ENCODE measurements at places on chromosomes 7 and 10.

DNA sequence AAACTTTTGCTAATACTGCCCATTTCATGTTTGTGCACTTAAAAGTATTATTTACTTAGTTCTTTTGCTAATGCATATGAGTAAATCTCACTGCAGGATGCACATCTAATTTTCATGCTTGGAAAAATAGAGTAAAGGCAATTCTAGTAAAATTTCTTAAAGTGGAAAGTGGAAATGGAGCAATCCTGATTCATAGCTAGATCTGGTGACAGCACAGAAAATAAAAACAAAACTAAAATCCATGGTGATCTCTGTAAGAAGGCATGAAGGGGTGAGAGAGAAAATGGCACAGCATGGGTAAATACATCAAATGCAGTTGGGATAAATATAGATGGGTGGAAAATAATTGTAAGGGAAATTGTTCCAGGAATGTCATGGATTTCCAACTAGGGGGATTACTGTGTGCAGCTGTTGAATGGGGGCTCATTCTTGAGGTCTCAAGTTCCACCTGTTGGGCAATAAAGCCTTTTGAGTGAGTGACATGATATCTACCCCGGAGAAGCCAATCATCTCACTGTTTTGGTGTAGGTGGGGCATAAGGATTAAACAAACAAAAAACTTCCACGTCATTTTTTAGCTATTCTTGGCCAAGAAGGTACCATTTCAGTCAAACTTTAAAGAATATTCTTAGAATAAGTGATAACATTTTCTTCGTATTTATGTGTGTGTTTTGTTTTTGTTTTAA lies 1.7 kb upstream of the MCU start:
- no peak for DNase-seq

DNA sequence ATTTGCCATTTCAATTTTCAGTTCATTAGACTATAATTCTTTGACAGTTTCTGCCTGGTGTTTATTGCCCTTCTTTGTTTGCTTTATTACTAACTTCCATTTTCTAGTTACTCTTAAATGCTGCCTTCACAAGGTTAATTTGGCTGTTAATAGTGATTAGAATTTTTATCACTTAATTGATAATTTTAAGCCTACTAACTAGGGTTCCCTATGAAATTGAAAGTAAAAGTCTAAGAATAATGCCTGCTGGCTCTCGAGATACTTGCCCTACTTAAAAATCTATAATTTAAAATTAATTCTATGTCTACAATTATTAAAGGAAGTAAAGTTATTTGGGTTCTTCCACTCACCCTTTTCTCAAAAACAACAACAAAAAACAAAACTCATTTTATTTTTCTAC lies 65.3 kb downstream of the C1GALT1 start:
- DNase-seq = no peak

- no peak for DNase-seq
These were observed 151.0 kb downstream of the PLPP4 start for GRCh38 chr10:120607710-120608703.

DNA sequence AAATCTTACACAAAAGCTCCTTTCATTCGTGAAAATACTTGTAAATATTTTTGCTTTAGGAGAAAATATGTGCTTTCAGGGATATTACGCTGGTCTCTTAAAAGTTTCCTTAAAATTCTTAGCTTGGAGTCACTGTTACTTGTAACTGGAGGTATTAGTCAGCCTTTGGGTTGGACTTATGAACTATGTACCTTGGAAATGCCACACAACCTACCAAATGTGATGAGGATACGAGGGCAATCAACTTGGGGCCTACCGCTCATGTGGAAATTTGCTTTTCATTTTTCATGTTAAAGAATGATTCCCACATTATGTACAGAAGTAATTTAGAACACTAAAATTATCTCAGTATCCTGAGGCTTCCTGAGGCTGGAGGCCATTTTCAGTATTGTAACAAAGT lies 23.1 kb downstream of the SPAM1 start:
- no peak for DNase-seq

DNA sequence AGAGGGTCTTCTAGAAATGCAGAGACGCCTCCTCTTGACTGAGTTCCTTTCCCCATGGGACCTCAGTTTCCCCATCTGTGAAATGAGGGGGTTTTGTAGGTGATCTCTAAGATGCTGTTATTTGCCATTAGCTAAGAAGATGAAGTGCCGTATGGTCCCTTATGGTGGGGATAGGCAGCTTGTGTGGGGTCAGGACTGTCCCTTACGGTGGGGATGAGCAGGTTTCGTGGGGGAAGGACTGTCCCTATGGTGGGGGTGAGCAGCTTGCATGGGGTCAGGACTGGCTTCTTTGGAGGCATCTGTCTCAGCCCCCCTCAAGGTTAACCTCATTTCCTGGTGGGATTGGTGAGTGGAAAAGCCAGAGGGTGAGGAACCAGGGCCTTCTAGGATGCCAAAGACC lies 148.3 kb upstream of the GPR26 start:
- DNase-seq = no peak

GRCh38 chr7:30973791-30974604 lies 10.2 kb downstream of the GHRHR start:
- DNase-seq = no peak

DNA sequence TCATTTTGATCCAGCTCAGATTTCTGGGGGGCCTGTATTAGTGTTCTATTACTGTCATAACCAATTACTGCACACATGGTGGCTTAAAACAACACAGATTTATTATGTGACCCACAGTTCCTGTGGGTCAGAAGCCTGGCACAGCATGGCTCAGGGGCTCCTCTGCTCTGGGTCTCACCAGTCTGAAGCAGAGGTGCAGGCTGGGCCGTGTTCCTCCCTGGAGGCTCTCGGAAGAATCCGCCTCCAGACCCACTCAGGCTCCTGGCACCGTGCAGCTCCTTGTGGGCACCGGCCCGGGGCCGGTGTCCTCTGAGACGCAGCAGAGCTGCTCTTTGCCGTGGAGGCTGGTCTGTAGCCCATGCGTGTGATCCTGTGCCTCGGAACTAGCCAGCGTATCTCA lies 61.5 kb downstream of the RAMP3 start:
- DNase-seq = no peak

DNA sequence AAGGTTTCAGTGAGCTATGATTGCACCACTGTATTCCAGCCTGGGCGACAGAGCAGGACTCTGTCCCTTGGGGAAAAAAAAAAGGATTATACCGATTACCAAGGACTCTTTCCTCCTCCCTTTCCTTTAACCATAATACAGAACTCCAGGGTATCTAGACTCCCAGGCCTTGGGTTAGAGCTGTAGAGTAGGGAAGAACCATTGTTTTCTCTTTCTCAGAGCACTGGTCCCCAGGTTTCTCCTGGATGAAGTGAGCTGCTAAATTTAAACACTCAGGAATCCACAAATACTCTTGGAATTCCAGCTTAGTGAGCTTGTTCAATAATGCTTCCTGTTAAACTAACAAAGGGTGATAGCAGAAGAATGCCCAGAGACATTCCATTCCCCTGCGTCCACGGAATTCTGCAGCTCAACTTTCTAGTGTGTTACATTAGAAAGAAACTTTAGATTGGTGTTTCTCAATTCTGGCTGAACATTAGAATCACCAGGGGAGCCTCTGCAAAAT lies 14.6 kb upstream of the RPEL1 start:
- no peak for DNase-seq

DNA sequence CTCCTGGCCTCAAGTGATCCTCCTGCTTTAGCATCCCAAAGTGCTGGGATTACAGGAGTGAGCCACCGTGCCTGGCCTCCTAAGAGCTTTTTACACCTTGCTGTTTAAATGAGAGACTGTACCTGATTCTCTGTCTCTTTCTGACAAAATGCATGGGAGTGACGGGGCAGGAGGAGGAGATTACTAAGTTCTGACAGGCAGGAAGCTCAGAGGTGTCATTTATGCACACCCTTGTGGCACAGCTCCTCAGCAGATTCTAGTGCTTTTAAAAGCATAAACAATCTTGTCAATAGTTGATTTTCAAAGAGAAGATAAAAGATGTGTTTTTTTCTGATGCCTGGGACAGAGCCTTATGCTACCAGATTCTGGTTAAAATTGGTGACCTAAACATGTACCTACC lies 39.7 kb upstream of the STEAP4 start:
- no peak for DNase-seq

DNA sequence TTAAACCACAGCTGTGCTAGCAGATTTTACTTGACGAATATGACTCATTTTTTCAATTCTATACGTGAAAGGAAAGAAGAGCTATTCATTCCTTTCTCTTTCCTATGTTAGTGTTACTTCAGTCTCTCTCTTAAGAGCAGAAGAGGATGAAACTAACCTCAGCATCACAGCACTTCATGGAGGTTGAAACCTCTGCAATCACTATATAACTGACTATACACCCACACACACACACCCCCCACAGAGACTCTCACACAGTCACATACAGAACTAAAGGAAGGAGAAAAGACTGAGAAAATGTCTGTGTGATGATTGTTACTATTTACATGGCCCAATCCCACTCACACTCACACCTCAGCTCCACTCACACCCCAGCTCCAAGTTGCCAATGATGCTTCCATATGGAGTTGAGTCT lies 104.2 kb downstream of the KIF20B start:
- DNase-seq = no peak

DNA sequence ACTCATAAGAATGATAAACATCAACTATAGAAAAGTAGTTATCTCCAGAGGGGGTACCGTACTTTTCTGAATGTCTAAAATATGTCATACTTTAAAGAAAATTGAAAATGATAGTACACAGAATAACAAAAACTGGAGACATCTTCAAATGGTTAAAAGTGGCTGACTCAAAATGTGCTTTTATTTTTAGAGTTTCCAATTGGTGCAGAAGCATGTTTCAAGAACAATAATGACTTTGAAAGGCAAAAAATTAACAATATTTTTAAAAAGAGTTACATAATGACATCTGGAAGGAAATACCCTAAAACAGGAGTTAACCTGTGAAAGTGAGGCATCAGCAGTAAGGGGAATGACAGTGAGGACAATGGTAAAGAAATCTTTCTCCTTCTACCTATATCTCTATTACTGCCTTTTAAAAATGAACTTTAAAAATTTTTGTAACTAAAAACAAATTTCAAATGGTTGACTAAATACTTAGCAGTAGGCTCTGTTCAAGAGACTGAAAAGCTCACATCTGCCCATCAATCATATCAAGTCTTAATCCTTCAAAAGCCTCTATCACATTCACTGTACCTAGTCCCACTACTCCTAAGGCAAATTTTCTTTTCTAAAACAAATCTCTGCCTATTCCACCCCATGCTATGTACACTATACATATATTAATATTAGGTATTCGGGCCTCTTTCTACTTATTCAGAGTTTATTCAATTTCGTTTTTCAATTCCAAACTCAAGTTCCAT lies 3.0 kb downstream of the ASZ1 start:
- DNase-seq = no peak

DNA sequence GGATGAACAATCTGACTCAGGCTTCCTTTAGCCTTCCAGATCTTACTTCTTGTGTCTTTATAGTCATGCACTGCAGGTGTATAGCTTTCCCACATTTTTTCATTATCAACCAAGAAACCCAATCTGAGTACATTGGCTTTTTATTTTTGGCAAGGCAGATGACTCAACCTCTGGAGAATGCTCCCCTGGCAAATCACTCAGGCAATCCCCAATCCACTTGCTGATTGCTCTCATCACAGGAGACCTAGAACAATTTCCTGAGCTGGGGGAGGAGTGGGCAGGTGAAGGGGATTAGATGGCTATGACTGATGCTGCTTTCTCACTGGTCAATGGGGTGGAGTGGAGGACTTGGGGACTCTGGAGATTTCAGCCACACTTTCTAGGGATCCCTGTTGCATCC lies 134.4 kb downstream of the SLC16A9 start:
- no peak for DNase-seq

- DNase-seq = peak; percentile 22
These were observed 38.2 kb downstream of the HK1 start for GRCh38 chr10:69316313-69317059.

GRCh38 chr10:30705101-30705624 lies 75.6 kb upstream of the LYZL2 start:
- no peak for DNase-seq

DNA sequence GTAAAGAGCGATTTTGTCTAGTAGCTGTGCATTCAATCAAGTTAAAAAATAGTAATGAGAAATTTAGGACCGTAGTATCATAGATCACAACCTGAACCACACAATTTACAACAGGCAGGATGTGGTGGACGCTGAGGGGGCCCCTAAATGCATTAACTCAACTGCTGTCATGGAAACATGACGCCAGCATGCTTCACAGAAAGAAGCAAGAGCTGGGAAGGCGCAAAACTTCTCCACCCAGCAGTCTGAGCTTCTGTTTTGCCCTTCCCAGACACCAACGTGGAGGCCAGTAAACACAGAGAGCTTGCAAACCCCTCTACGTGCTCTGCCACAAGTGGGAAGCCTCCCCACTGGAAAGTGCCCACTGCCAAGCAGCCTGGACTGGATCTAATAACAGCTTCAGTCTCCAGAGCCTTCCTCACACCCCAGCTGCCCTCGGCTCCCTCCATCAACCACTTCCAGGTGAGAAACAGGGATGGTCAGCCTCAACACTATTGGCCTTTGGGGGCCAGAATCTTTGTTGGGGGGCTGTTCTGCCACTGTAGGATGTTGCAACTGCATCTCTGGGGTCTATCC lies 151.8 kb downstream of the SFMBT2 start:
- no peak for DNase-seq

GRCh38 chr7:30563326-30563942 lies 31.2 kb upstream of the GARS1 start:
- no peak for DNase-seq

All from brain (organoid and tissue), 16 donors.